ENCODE measurements at places on chromosomes 3 and 15.
A peak's percentile ranks its signal among the peaks of the same experiment; 100 is the strongest.

GRCh38 chr15:36491912-36492311 is 87.5 kb upstream of the CDIN1 start:
- DNase-seq, result no peak

- DNase-seq, result peak; percentile 70
These were observed 40.4 kb downstream of the BHLHE40 start for GRCh38 chr3:5019411-5020241.

- no peak for DNase-seq
These were observed 1.2 kb upstream of the RUBCN start for GRCh38 chr3:197737749-197738462.

DNA sequence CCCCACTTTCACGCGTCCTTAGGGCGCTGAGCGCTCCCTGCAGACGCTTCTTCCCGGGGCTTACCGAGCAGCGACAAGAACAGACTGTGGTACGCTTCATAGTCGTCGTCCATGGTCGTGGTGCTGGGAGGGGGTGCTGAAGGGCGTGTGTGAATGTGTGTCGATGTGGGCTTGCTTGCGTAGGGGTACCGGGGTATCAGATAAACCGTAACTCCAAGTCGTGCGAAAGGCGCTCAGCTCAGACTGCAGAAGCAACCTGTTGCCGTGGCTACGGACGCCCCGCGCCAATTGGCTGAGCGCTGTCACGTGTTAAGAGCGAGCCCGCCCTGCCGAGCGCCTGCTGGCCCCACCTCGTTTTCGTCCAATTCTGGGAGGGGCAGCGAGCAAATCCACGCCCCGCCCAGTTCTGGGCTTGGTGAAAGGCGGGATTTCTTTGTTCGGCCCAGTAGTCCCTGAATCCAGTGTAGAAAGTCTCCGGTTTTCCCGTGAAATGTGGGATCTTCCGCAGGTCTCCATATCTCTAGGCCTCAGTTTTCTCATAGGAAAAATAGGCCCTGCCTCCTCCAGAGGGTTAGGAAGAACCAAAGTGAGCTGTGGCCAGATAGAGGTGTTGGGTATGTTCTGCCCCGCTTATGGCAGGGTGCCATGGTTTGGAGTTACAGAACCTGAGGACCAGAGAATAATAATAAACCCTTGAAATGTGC is at the start of gene EFCAB12:
Gene EFCAB12, minus strand, starts transcription at position 261 of the 704 bp plus-strand sequence. Its CDS starts 148 bp downstream, at position 113.
- peak; percentile 96 for DNase-seq

GRCh38 chr3:188936597-188937107 is 235.1 kb upstream of the TPRG1 start:
- no peak for DNase-seq

GRCh38 chr15:73054417-73054953 is 2.2 kb downstream of the NEO1 start:
- no peak for DNase-seq

GRCh38 chr3:13420045-13420830 is at the start of gene NUP210:
Gene NUP210, minus strand, starts transcription at chr3:13420322. Its CDS starts 96 bp downstream, at chr3:13420226.
- no peak for DNase-seq

GRCh38 chr3:100954990-100955389 is 38.2 kb downstream of the ABI3BP start:
- no peak for DNase-seq

DNA sequence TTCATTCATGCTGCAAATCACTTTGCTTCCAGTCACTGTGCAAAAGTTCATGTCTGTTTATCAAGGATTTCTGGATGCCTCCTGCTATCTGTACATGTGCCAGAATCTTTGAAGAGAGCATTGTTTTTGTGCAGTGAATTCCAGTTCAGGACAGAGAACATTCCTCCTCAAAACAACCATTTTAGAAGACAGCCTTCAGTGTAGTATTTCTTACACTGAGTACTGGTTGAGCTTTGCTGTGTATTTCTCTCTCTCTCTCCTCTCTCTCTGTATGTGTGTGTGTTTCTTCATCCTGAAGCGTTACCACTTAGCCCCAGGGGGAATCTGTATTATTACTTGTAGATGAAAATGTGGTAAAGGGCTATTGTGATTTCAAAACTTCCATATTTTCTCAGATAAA is 123.8 kb upstream of the CHL1 start:
- DNase-seq, result no peak

DNA sequence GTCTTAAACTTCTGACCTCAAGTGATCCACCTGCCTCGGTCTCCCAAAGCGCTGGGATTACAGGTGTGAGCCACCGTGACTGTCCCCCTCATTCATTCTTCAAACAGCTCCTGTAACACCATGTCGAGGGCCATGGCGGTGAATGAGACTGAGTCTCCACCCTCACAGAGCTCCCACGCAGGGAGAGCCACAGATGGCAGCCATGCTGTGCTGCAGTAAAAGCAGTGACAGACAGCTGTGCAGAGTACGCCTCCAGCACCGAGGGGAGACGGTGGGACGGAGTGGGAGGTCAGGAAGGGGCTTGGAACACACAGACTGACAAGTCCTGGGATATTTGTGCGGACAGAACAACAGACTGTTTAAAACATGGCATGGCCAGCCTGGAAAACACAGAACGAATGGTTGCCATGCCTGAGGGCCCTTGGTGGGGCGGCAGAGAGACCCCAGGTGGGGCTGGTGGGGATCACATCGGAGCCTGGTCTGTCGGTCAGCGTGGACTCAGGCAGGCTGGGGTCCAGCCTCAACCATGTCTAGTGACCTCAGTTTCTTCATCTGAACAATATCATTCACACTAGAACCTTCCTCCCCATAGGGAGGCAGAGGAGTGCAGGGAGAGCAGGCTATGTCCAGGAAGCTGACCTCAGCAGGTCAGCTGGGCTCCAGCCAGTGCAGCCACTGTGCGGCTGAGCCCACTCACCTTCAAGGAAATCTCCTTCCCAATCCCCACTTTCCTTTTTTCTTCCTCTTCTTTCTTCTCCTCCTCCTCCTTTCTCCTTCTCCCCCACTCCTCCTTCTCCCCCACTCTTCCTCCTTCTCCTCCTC is 20.6 kb upstream of the LCTL start:
- no peak for DNase-seq

- no peak for DNase-seq
These were observed 88.8 kb upstream of the PLXND1 start for GRCh38 chr3:129695230-129695629.

GRCh38 chr3:181687731-181688130 is 24.0 kb upstream of the SOX2 start:
- no peak for DNase-seq

- DNase-seq, result no peak
These were observed 95.4 kb downstream of the MYLK start for GRCh38 chr3:123788710-123789109.

DNA sequence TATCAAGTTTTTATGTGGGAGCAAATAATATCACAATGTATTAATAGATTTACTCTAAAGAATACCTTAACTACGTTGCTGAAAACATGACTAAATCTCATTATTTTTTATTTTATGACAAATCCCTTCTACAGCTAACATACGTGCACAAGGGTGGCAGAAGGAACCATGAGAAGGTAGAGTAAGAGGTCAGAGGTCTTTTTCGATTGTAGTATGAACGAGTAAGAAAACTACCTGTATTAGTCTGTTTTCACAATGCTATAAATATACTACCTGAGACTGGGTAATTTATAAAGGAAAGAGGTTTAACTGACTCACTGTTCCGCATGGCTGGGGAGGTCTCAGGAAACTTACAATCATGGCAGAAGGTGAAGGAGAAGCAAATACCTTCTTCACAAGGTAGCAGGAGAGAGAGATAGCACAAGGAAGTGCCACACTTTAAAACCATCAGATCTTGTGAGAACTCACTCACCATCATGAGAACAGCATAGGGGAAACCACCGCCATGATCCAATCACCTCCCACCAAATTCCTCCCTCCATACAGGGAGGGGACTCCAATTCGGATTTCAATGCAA is 95.3 kb downstream of the SUCLG2 start:
- DNase-seq, result no peak

- DNase-seq, result no peak
These were observed at the start of gene CCR8 for GRCh38 chr3:39329493-39329892. Gene CCR8, plus strand, starts transcription at chr3:39329709. Its CDS starts 2,623 bp downstream, at chr3:39332332.
